ENCODE measurements at places on chromosomes 5 and 9.

DNA sequence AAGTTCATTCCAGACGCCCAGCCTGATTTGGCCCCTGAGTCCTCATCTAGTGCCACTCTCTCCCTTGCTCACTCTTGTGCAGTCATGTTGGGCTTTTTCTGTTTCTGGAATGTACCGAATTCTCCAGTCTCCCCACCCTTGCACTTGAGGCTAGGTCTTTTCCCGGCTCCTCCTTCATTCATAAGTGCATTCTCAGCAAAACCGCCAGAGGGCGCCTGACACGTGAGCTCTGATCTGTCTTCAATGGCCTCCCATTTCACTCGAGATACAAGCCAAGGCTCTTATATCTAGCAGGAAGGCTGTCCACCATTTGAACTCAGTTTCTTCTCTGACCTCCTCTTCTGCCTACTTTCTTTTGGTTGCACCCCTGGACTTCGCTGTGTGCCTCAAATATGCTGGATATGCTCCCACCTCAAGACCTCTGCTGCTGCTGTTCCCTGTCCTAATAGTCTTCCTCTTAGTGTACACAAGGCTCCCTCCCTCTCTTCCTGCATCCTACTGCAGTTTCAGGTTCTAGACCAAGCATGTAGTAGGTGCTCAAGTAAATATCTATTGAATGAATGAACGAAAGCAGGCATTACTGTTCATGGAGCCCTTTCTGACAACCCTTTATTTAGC is 568.1 kb upstream of the WWC1 start:
- DNase-seq = peak; percentile 8

DNA sequence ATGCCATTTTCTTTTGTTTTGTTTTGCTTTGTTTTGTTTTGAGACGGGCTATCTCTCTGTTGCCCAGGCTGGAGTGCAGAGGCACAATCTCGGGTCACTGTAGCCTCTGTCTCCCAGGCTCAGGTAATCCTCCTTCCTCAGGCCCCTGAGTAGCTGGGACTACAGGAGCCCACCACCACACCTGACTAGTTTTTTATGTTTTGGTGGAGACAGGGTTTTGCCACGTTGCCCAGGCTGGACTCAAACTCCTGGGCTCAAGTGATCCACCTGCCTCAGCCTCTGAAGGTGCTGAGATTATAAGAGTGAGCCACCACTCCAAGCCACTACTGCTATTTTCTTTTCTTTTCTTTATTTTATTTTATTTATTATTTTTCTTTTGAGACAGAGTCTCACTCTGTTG is 54.0 kb upstream of the S1PR3 start:
- DNase-seq = no peak

GRCh38 chr5:14584848-14585247 is 3.3 kb downstream of the OTULINL start:
- no peak for DNase-seq

- DNase-seq = no peak
Observed at GRCh38 chr5:138082033-138082432, 1.8 kb upstream of the WNT8A start.

DNA sequence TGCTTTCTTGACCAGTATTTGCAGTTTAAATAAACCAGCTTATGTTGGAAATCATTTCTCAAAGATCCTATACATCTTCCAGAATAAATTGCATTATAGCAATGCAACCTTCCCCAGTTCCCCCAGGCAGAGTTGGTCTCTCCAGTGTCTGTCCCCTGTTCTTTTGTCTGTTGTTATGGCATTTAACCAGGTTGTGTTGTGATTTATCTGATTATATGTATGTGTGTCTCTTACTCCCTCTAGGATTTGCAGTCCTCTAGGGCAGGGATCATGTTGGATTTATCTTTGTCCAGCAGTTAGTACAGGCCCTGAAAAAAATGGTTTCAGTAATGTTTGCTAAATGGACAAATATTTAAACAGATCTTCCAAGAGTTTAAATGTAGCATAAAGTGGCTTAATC is 17.3 kb downstream of the GARNL3 start:
- DNase-seq = no peak

- DNase-seq = no peak
Observed at GRCh38 chr5:170579601-170580000, 75.8 kb downstream of the KCNIP1 start.

DNA sequence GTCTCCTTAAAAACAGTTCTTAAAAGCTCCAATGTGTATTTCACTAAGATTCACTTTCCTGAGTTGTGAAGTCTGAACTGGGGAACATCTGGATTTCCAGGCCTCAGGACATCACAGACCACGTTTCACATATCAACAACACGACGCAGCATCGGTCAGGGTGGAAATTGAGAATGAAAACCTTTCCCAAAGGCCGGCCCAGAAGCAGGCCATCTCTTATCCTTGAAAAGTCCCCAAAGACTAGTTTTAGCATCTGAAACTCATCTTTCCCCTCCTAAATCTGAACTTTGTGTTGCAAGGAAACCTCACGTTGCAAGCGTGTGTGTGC is 96.4 kb upstream of the COL5A1 start:
- DNase-seq = no peak

- DNase-seq = no peak
Observed at GRCh38 chr5:173310218-173310769, 17.9 kb downstream of the STC2 start.

DNA sequence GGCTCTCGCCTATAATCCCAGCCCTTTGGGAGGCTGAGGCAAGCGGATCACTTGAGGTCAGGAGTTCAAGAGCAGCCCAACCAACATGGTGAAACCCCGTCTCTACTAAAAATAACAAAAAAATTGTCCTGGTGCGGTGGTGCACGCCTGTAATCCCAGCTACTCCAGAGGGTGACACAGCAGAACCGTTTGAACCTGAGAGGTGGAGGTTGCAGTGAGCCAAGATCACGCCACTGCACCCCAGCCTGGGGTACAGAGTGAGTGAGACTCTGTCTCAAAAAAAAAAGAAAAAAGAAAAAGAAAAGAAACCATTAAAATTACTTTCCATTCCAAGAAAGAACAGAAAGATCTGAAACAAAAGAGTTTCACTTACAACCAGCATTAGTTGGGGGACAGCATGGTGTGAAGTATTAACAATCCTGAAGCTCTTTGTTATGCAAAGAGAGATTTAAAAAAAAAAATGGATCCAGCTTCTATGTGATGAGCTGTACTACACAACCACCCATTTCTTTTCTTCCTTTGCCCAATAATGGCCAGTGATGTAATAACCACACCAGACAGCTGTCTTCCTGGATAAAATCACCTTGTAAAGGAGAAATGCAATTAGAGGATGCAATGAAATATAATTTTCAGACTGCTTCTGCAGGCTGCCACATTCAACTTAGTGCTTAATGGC is 76.9 kb downstream of the MED27 start:
- DNase-seq = no peak

DNA sequence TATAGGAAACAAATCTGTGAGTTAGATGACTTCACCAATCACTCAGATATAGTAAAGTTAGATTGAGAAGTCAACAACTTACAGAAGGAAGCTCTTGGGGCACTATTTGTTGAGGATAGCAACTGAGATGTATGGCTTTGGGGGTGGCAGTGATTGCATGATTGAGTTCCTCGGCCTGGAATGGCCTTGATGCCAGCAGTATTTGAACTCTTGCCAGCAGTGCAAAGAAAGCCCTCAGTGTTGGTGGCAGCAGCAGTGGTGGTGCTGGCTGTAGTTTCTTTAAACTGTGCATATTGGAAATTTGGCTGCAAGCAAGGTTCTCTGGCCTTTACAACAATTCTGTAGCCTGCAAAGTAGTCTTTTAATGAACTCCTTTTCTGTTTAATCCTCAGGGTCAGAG is 41.4 kb upstream of the PJA2 start:
- no peak for DNase-seq

DNA sequence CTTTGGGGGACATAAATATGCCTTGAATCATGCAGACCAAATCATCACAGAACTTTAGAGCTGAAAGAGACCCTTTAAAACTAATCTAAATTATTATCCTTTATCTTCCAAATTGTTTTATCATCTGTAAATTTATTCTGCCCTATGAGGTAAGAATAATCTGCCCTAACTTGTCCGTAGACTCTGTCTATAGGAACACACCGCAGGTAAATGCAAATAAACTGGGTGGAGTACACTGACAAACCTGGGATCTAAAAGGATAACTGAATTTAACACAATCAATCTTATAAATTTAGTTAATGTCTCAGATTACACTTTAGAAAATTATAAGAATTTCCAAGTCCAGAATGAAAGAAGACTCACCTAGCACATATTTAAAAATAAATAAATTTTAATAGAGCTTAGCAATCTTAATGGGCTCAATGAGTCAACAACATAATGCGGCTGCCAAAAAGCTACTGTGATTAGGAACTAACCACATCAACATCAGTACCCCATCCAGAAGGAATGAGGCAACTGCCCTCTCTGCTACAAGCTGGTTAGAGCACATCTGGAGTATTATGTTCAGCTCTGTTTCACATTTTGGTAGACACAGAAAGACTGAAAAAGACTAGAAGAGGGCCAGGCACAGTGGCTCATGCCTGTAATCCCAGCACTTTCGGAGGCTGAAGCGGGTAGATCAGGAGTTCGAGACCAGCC is 5.6 kb downstream of the MEGF9 start:
- DNase-seq = no peak

DNA sequence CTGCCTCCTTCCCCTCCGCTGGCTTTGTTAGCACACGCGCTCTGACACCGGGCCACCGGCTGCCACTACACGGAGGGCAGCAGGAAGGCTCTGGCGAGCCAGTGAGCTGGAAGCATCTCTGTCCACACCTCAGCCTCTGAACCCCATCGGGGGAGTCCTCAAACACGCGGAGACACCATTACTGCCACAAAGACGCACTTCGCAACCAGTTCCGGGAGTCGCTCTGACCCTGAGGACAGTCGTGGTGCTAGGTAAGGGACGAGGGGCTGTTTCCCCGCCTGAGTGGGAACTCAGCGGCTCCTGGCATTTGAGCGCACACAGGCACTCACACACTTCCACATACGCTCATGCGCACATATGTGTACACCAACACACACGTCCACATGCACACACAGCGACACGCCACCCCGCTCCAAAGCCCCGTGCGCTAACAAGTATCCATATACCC is 160.0 kb downstream of the C9orf152 start:
- DNase-seq = no peak

DNA sequence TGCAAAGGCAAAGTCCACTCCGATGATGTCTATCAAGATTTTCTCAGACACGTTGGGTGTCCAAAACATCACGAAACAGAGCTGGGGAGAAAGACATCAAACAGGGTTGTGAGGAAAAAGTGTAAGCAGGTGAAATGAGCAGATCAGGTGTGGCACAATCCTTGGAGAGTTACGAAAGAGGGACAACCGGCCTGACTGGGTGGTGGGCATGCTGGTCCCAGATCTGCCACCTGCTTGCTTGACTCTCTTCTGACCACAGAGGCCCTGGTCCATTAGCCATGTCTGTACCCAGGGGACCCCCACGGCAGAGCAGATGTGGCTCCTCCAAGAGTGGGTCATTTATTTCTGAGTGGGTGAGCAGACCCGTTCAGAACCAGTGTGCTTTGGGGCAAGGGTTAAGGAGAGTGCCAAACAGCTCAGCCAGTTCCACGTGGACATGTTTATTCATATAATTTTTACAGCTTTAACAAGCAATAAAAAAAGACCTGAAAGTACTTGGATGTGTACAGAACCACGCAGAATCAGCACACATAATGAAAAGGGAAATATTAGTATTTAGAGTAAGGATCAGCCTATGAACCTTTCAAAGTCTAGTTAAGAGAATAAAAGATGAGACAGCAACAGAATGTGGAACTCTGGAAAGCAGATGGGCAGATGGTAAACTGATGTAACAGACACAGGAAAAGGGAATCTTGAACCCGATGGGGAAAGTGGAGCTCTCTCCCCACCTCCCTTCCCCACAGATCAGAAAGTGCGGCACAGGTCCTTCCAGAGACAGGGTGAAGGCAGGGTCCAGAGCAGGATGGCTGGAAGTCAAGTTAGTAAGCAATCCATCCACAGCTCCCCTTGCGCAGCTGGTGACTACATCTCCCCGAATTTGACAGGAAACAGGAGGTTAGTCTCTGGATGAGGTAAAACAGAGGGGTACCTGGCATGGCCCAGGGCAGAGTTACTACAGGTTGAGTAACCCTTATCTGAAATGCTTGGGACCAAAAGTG is 52.5 kb downstream of the OTULIN start:
- DNase-seq = no peak

DNA sequence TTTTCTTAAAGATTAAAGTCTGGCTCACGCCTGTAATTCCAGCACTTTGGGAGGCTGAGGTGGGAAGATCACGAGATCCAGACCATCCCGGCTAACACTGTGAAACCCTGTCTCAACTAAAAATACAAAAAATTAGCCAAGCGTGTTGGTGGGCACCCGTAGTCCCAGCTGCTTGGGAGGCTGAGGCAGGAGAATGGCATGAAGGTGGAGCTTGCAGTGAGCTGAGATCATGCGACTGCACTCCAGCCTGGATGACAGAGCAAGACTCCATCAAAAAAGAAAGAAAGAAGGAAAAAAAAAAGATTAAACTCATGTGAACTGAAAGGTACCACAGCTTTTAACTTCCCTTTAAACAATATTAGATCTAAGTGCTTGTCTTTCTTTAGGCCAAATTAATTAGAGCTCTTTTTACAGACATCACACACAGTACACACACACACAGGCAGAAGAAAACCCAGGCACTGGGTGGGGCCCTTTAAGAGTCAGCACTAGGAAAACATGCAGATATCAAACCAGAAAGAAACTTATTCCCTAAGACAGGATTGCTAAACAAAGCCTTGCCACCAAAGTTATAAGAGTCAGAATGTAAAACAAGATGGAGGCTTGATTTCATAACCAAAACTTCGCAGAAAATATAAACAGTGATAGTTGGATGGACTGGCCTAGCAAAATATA is 29.3 kb upstream of the UHRF2 start:
- no peak for DNase-seq

GRCh38 chr5:95818181-95819147 is 4.1 kb downstream of the GLRX start:
- DNase-seq = no peak

- no peak for DNase-seq
Observed at GRCh38 chr9:12717907-12718306, 24.7 kb downstream of the TYRP1 start.

DNA sequence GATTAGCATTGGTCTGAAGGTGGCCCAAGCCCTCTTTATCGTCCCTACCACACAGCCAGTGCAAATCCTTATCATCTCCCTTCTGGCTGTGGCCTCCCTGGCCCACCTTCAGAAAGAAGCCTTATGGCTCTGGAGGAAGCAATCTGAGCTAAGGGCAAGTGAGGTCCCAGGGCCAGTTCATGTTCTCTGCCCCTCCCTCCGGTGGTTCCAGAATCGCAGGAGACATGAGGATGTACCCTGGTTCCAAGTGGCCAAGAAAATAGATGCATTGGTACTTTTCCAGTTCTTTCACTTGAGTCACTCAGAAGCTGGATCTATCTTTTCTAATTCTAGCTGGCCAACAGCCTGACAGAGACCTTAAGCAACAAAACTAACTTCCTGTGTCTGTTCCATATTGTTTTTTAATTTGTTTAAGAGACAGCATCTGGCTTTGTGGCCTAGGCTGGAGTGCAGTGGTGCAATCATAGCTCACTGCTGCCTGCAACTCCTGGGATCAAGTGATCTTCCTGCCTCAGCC is 60.7 kb downstream of the LHFPL2 start:
- no peak for DNase-seq

- no peak for DNase-seq
Observed at GRCh38 chr9:132030626-132031325, 48.9 kb downstream of the MED27 start.
